ENCODE measurements at places on chromosomes 3 and 15. TPM values are rescaled to one million over a fixed set of nuclear protein-coding genes. Genes with fewer than 3 reads are reported as not detected.

MYL3 gene
- total RNA-seq, result 3.9 TPM

SI gene
- total RNA-seq, result not detected

WDR76 gene
- total RNA-seq, result 2.8 TPM

TMEM108 gene
- 0.96 TPM for total RNA-seq

PATL2 gene
- 2.6 TPM for total RNA-seq

TGM5 gene
- total RNA-seq, result 0.94 TPM

SEMA3F gene
- 46.2 TPM for total RNA-seq

TUSC7 gene
- not detected for total RNA-seq
